ENCODE measurements at places on chromosomes 4 and X. TPM values are rescaled to one million over a fixed set of nuclear protein-coding genes. Genes with fewer than 3 reads are reported as not detected.
A peak's percentile ranks its signal among the peaks of the same experiment; 100 is the strongest.

GRCh38 chrX:153782313-153782712 is 1.5 kb downstream of the SRPK3 start:
- DNase-seq, result no peak

CT45A3 gene
- not detected for total RNA-seq

MGST2 gene
- total RNA-seq, result 10.8 TPM

DNA sequence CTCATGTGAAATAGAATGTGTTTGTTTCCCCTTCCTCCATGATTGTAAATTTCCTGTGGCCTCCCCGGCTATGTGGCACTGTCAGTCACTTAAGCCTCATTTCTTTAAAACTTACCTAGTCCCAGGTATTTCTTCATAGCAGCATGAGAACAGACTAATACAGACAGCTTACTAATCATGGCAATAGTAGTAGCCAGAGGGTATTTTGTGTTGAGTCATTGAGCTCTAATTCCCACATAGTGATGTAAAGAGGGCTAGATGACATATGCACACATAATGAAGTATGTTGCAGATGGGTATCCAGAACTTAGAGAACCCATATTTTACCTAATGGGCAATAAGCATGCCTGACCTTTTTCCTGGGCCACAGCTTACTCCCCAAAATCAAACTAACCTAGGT is 1197.2 kb downstream of the PCDH7 start:
- no peak for DNase-seq

MTNR1A gene
- total RNA-seq, result not detected

- DNase-seq, result no peak
These were observed 1964.2 kb downstream of the ARAP2 start for GRCh38 chr4:34280131-34280530.

DMP1 gene
- not detected for total RNA-seq

DNA sequence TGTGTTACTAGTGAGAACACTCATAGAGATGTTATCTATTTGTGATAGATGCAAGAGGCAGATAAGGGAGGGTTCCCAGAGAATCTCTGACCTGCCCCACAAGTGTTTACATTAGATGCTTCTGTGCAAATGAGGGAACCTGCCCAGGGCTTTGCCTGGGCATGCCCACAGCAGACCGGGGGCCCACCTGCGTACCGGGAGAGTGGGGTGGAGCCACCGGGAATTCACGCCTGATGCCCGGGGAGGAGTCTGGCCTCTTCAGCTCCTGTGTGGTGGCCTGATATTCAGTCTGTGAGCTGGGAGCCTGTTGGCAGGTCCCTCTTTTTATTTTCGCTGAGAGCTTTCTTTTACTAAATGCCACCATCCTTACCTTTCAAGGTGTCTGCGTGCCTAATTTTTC is 155.7 kb downstream of the SNCA start:
- DNase-seq, result no peak

TACR3 gene
- total RNA-seq, result not detected

DNA sequence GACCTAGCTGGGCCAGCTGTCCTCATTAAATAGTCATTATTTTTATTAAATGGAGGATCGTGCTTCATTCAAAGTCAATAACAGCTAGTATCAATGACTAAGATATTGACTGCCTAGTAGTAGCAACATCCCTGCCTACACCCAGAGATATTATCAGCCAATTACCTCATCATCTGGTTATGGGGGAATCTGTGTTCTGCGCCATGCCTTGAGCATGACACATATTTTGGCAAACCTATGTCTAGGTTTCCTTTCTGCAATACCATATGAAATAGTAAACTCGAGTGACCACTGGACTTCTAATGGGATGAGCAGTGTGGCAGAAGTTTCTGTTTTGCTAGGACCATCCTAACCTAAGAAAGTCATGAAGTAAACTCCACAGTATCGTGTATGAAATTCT is 50.0 kb upstream of the AADAT start:
- no peak for DNase-seq

PAGE4 gene
- total RNA-seq, result not detected

SPANXC gene
- total RNA-seq, result not detected

DNA sequence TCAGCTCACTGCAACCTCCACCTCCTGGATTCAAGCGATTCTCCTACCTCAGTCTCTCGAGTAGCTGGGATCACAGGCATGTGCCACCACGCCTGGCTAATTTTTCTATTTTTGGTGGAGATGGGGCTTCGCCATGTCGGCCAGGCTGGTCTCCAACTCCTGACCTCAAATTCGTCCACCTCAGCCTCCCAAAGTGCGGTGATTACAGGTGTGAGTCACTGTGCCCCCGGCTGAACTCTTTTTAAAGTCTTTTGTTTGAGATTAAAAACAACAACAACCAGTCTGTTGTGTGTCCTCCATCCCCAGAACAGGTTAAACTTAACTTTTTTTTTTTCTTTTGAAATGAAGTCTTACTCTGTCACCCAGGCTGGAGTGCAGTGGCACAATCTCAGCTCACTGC is 36.3 kb upstream of the RBPJ start:
- no peak for DNase-seq

DNA sequence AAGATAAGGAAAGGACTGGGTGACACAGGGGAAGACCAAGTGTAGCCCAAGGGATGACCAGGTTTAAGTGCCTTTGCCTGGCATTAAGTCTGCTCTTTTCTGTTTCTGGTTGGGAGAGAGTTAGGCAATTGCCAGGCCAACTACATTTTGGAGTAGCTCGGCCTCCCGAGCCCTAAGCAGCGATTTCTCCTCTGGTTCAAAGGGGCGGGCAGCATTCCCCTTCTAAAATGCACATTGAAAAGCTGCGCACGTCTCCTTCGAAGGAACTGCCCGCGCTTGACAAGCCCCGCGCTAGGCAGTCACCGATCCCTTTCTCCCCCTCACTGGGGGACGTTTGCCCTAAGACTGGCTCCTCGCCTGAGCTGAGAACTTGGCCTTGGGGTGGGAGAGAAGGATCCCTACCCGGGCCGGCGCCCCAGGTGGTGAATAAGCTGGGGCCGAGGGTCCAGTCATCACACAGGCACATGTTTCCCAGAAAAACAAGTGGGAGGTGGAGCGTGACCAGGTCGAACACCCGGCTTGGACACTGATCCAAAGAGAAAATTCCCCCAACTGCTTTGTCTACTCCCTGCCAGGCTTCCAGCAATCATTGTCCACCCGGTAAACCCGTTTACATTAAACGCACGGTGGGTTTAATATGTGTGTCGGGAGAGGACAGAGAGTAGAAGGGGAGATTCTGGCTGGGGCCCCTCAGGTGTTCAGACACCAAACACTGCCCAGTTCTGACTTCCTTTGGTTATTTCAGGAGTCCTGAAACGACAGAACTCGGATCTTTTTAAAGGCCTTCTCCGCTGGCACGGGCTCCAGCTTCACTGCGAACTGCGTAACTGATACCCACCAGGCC is 4.0 kb downstream of the ARX start:
- no peak for DNase-seq

GRCh38 chr4:109658871-109659410 is 44.3 kb downstream of the CASP6 start:
- no peak for DNase-seq

DNA sequence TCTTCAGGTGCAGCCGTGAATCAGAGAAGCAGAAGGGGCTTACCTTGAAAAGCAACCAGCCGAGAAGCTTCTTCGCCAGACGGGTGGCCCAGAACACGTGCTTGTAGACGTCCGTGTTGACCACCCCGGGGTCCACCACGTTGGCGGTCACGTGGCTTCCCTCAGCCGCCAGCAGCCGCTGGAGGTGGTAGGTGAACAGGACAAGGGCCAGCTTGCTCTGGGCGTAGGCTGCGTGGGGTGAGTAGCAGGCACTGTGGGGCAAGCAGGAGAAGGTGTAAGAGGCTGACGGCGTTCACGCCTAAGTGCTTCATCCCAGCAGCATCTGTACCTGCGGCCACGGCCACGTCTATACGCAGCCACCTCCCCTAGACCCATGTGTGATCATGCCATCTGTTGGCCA is 257.8 kb downstream of the DHRSX start:
- no peak for DNase-seq

DNA sequence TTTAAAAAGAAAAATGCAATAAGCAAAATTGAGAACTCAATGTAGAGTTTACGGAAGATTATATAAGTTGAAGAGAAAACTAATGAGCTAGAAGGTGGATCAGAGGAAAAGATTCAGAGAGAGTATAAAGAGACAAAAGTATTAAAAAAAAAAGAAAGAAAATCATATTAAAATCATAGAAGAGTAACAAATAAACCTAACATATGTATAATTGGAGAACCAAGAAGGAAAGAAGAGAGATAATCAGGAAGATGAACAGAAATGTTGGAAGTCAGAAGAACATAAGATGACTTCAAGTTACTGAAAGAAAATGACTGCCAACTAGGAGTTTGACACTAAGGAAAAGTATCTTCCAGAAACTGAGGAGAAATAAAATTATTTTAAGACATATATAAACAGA is 34.3 kb upstream of the ANTXR2 start:
- DNase-seq, result no peak

GRCh38 chrX:139750390-139750789 is 42.4 kb upstream of the MCF2 start:
- no peak for DNase-seq

DNA sequence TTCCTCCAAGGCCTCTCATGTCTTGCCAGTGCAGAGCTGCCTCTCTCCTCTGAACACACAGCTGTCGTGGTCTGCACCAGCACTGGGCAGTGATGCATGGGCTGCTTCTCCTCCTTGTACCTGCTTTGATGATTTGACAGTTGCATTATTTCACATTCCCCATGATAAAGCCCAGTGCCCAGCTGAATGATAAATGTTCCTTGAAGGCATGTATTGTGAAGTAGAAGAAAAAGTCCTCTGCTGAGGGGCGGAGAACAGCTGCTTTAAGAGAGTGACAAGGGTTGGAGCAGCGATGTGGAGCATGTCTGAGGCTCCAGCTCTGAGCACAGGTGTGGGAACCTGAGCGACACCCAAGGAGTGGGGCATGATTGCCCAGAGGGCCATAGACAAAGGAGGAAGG is 21.1 kb upstream of the TRIM2 start:
- DNase-seq, result no peak

DNA sequence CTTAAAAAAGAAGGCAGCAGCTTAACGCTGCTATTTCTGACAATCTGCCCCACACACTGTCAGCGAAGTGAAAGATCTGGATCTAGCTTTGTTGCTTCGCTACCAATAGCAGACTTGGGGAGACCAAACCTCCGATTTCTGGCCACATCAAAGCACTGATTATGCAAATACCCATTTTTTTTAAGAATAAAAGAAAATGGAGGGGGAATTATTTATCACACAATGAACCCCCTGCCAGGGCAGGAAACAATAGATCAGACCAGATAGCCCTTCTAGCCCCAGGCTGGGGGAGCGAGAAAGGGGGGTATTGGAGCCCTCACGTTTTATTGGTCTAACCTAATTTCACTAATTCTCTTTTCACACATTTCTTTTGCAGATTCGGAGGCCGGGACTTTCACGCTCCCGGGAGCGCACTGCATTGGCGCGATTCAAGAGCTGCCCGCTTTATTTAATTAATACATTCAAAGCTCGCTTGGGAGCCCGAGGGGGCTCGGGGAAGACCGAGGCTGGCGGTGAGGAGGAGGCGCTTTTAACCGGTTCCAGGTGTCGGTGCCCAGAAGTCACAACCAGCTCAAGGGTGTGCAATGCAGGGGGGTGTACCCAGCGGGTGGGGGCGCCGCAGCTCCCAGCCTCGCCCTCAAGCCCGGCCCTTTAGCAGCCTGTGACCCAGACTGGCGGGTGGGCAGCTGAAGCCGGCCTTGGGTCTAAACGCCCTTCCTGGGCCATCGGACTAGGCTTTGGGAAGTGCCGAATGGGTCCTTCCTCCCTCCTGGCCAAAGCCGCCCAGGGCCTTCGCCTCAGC is 5.5 kb downstream of the NEUROG2 start:
- DNase-seq, result peak; percentile 39

ADH1C gene
- not detected for total RNA-seq

DNA sequence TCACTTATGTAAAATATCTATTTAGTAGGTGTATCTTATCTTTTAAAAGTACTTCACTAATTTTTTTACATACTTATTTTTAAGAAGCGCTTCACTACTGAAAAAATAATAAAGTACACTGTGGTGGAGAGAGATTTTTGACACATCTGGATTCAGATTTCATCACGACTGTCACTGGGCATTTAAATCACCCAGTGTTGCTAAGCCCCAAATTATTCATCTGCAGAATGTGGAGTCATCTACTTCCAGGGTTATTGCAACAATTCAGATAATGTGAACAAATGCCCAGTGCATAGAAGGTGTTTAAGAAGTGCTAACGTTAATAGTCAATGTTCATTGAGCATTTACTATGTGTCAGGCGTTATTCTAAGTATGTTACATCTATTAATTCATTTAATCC is 41.8 kb downstream of the AASDH start:
- no peak for DNase-seq

- DNase-seq, result no peak
These were observed 71.5 kb upstream of the HPRT1 start for GRCh38 chrX:134388161-134389109.

DNA sequence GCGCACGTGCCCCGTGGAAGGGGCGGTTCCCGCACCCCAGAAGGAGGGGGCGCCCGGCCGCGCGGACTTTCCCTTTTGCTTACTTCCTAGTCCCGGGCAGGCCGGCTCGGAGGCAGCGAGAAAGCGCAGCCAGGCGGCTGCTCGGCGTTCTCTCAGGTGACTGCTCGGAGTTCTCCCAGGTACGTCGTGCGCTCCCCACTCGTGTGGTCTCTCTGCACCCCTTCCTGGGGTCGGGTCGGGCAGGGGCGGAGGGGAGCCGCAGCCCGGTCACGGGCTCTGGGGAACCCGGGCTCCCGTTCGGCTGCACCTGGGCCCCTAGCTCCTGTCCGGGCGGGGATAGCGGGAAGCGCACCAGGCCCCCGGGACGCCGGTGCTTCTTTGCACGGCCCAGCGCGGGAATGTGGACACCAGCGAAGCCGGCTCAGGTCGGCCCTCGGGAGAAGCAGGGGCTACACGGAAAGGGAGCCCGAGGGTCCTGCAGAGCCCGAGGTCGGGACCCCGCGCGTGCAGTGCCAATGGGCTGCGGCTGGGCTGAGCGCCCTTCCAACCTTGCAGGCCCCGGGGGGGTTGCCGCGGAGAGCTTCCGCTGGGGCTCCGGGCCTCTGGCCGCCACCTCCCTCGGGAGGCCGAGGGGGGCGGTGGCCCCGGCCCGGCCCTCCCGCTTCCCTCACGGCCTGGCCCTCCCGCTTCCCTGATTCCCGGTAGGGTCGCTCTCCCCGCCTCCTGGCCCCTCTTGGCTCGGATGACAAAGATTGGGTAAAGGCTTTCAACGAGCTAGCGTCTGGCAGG is at the start of gene TLR2:
Gene TLR2, plus strand, starts transcription at position 99 of the 789 bp plus-strand sequence. CDS start 18,628 bp downstream, outside the sequence.
- peak; percentile 68 for DNase-seq

DNA sequence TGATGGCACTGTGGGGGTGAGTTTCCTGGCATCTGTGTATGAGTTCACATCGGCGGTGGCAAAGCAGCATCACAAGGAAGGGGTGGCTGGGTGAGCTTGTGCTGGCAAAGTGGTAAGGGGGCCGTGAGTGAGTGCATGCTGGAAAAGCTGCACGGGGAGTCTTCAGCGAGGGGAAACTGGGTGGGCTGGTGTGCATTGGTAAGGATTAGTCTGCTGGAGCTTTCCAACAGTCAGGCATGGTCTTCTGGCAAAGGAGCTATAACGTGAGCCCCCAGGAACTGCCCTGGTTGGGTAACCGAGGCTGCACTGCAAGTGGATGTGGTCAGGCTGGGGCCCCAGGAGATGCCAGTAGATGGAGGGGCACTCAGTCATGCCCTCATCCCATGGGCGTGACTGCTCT is 30.7 kb downstream of the ADAM29 start:
- DNase-seq, result no peak

PCDH7 gene
- total RNA-seq, result not detected

- no peak for DNase-seq
These were observed 6.5 kb upstream of the DACH2 start for GRCh38 chrX:86141786-86142185.

Measured in activated naive CD8-positive, alpha-beta T cell treated with anti-CD3 and anti-CD28 coated beads, Interleukin-2, amount 10 ng/mL, durations not matched to agents 7 days and 5 days (primary cell).